ENCODE measurements at places on chromosomes 6 and 20. TPM values are rescaled to one million over a fixed set of nuclear protein-coding genes. Genes with fewer than 3 reads are reported as not detected.
A peak's percentile ranks its signal among the peaks of the same experiment; 100 is the strongest.

Gene TMEM217
- total RNA-seq: 4.9 TPM

- peak; percentile 36 for DNase-seq
- no peaks in the 10 kb centered on the region for H3K4me1 ChIP-seq
- H3K27me3 ChIP-seq: peaks cover 41% of the 10 kb centered on the region
- no peak overlapping the region for H3K27ac ChIP-seq
- H3K4me3 ChIP-seq: no peak overlapping the region
Measured at GRCh38 chr20:33209789-33210188, 7.4 kb upstream of the BPIFA3 start.

DNA sequence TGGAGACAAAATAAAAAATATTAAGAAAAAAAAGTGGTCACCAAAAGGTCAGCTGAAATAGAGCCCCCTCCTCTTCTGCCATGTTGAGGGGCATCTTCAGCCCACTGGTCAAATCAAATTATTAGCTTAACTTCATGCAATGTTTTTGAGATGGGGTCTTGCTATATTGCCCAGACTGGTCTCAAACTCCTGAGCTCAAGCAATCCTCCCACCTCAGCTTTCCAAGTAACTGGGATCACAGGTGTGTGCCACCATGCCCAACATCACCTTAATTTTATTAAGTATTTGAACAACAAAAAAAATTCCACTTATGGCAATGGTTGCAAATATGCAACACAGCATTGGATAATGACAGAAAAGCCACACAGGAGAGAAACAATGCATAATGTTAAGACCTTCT is 99.3 kb upstream of the BEND3 start:
- no peaks in the 10 kb centered on the region for H3K36me3 ChIP-seq
- DNase-seq: no peak
- H3K4me1 ChIP-seq: no peaks in the 10 kb centered on the region
- H3K27me3 ChIP-seq: no peaks in the 10 kb centered on the region
- H3K4me3 ChIP-seq: no peak overlapping the region
- H3K27ac ChIP-seq: no peak overlapping the region

DNA sequence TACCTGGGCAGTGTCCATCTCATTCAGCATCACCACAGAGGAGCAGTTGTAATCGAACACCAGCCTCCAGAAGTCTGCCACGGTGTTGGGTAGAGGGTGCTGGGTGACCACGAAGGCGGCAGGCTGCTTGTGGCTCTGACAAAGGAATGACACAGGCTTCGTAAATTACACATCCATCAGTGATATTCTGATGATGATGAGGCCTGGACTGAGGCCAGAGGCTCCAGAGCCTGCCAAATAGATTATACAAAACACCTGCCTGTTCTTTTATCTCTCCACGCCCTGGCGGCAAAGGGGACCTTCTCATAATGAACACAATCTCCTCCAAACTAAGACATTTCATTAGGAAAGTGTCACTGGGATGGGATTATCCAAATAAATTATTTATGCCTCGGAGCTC is 480.2 kb upstream of the CHD6 start:
- H3K36me3 ChIP-seq: no peaks in the 10 kb centered on the region
- no peaks in the 10 kb centered on the region for H3K27me3 ChIP-seq
- no peak for DNase-seq
- H3K27ac ChIP-seq: no peak overlapping the region

DNA sequence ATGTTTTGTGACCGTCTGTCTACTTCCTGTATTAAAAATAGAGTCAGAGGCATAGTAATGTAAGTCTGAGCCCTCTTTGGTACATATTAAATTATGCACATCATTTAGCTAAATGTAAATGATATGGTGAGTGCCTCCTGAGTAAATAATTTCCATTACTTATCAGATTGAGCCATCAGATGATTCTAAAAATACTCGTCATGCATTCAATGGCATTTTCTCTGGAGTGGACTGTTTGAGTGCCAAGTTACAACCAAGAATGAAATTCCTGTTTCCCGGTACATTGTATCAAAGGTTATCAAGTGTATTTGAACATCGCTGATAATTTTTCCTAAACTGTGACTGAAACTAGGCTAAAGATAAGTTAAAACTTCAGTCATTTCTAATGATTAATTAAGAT is 81.0 kb downstream of the AKAP7 start:
- H3K27ac ChIP-seq: no peak overlapping the region
- H3K27me3 ChIP-seq: no peaks in the 10 kb centered on the region
- peaks cover 36% of the 10 kb centered on the region for H3K4me1 ChIP-seq
- peaks cover 11% of the 10 kb centered on the region for H3K36me3 ChIP-seq
- H3K4me3 ChIP-seq: no peak overlapping the region

Gene TREM2
- total RNA-seq: not detected

Gene HDAC2
- 125 TPM for total RNA-seq

Gene COL9A1
- not detected for total RNA-seq

GRCh38 chr20:51412951-51413481 is 129.5 kb downstream of the NFATC2 start:
- peaks cover 45% of the 10 kb centered on the region for H3K4me1 ChIP-seq
- H3K27ac ChIP-seq: no peak overlapping the region
- H3K36me3 ChIP-seq: peaks cover 41% of the 10 kb centered on the region
- H3K4me3 ChIP-seq: no peak overlapping the region
- H3K27me3 ChIP-seq: no peaks in the 10 kb centered on the region
- no peak for DNase-seq

Gene UBD
- total RNA-seq: 2.3 TPM

- no peak overlapping the region for H3K27ac ChIP-seq
- H3K4me1 ChIP-seq: no peaks in the 10 kb centered on the region
- DNase-seq: no peak
- no peak overlapping the region for H3K4me3 ChIP-seq
Measured at GRCh38 chr20:38196592-38196991, 31.5 kb upstream of the TGM2 start.

GRCh38 chr6:87913974-87914373 is 133.7 kb upstream of the SPACA1 start:
- H3K27ac ChIP-seq: no peak overlapping the region
- no peaks in the 10 kb centered on the region for H3K27me3 ChIP-seq
- H3K4me1 ChIP-seq: peaks cover 8% of the 10 kb centered on the region
- H3K36me3 ChIP-seq: no peaks in the 10 kb centered on the region
- DNase-seq: no peak

Gene SAPCD1
- 9.5 TPM for total RNA-seq

DNA sequence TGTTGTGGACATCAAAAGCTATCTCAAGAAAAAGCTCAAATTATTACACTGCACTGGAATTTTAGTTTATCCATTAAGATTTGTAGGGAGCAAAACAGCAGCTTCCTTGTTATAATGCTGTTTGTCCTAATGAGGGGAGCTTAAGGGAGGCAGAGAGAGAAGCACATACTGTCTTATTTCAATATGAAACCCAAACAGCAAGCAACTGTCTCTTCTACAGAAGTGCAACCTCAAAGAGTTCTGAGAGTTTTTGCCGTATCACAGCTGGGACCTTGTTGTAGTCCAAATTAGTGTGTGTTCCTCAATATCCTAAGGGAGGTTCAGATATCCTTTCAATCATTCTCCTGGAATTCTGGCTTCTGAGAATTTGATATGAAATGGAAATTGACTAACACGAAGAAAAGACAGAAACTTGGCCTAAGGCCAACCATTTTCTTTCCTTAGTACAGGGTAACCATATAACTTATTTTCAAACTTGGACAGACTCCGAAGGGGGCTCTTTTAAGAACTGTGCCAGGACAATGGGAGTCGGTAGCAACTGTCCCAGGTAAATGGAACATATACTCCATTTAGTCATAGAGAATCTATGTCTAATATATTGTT is 149.3 kb upstream of the CCN2 start:
- H3K27ac ChIP-seq: no peak overlapping the region
- DNase-seq: no peak
- peaks cover 3% of the 10 kb centered on the region for H3K27me3 ChIP-seq
- H3K4me1 ChIP-seq: no peaks in the 10 kb centered on the region
- no peak overlapping the region for H3K4me3 ChIP-seq

DNA sequence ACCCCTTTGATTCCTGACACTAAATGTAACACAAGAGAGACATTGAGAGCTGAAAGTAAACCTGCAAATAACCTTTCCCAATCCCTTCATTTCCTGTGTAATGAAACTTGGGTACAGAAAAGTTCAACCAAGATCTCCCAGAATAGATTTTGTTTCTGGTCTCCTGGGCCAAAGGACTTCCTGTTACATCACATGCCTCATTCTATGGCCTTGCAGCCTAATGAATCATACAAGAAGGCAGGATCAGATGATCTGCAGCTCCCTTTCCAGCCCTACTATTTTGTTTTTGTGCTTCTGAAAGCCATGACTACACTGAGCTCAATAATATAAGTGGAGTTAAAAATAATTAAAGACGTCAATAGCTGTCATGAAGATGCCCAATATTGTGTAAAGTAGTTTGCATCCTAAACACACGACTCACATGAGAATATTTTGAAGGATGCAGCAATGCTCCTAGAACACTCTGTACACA is 73.4 kb upstream of the NOX3 start:
- no peaks in the 10 kb centered on the region for H3K27me3 ChIP-seq
- H3K36me3 ChIP-seq: peaks cover 11% of the 10 kb centered on the region
- peak overlapping the region; percentile 76 for H3K27ac ChIP-seq
- H3K4me1 ChIP-seq: peaks cover 26% of the 10 kb centered on the region
- H3K4me3 ChIP-seq: no peak overlapping the region

GRCh38 chr6:49551866-49552129 is 1.3 kb downstream of the C6orf141 start:
- peaks cover 63% of the 10 kb centered on the region for H3K27me3 ChIP-seq
- no peaks in the 10 kb centered on the region for H3K36me3 ChIP-seq
- peaks cover 25% of the 10 kb centered on the region for H3K4me1 ChIP-seq
- peak overlapping the region; percentile 67 for H3K4me3 ChIP-seq
- H3K27ac ChIP-seq: no peak overlapping the region

GRCh38 chr20:45016089-45016671 is 49.9 kb downstream of the STK4 start:
- peaks cover 45% of the 10 kb centered on the region for H3K36me3 ChIP-seq
- peak overlapping the region; percentile 36 for H3K27ac ChIP-seq
- H3K4me1 ChIP-seq: peaks cover 65% of the 10 kb centered on the region
- H3K27me3 ChIP-seq: no peaks in the 10 kb centered on the region

All from activated naive CD8-positive, alpha-beta T cell treated with anti-CD3 and anti-CD28 coated beads for 36 hours (primary cell).